T-helper 17 cell (primary cell): ENCODE measurements at places on chromosomes 2 and 18.

DNA sequence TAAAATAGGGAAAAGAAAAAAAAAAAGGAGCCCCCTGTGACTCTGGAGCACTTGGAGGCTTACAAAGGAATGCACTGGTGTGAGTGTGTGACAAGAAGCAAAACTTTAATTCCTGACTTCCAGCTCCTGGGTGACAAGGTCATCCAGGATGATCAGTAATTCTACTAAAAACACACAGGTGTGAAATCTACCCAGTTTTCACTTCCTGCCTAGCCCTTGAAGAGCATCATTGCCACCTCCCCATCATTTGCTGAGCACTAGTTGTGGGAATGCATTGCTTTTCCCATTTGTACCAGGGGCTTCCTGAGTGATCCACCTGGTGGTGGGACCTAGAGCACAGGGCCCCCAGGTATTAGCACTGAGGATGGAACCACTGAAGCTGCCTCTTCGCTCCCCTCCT, 139.7 kb upstream of the RIOK3 start:
- DNase-seq: no peak

GRCh38 chr2:150167711-150168110, 319.8 kb downstream of the RND3 start:
- DNase-seq: no peak

DNA sequence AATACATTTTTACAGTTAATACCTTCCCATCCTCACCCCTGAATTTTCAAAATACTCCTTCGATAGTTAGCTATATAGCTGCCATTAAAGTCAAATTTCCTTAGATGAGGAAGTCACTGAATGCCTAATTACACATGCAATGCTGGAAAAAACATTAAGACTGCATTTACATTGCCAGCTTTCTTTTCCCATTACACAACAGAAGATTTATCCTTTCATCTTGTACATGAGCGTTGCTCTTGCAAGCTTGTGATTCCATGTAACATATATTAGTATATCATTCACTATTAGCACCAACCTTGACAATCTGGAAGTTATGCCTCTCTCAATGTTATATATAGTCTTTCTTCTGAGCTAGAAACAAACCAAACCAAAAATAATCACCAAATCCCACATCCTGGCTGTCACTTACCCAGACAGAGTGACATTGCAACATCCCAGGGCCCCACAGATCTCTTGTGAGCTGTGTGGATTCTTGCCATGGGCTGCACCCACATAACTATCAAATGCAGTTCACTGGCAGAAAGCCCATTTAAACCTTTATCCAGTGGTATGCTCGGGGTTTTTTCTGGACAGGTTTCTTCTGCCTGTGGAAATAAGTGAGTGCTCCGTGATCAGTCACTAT, 79.2 kb upstream of the PAPOLG start:
- DNase-seq: no peak

- no peak for DNase-seq
These were observed 6.5 kb downstream of the C2orf72 start for GRCh38 chr2:231043796-231044195.

DNA sequence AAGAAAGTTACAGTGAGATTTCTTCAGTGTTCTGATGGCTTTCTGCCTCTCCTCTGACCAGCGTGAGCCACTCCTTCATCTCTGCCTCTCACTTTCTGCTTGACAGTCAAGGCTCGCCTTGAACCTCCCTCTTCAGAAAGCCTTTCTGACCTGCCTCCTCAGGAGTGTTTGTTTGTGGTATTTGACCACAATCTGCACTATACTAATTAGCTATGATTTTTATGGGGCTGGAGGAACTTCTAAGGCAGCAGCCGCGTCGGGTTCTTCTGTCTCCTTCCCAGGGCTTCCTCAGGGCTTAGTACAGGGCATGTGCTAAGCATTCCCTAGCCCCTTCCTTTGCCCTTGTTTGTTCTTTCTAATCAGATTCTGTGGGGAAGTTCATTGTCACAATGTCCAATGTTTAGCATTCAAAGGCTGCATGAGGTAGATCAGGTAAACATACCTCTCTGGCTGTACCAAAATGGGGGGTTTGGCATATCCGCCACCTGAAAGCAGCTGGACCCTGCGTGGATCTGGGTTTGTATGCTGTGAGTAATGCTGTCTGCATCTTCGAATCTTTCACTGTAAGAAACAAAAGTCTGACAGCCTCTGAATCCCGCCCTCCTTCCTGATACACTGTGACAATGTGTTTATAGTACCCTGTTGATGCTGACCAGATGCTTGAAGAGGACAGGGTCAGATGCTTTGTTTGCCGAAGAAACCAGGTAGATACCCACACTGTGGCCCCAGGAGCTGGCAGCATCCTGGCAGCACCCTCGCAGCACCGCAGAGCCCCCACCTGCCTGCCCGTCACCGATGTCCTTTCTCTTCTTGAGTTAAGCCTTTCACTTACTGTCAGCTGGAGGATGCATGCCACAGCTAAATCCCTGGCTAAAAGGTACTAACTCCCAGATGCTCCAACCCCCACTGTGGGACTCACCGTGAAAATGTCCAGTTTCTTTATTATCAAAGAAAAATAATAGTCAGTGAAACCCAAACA, 260.8 kb upstream of the HDAC4 start:
- DNase-seq: no peak

- DNase-seq: no peak
These were observed 153.9 kb downstream of the INSIG2 start for GRCh38 chr2:118242216-118242615.

- DNase-seq: peak; percentile 23
These were observed 66.9 kb upstream of the ZNG1B start for GRCh38 chr2:113370478-113371091.

DNA sequence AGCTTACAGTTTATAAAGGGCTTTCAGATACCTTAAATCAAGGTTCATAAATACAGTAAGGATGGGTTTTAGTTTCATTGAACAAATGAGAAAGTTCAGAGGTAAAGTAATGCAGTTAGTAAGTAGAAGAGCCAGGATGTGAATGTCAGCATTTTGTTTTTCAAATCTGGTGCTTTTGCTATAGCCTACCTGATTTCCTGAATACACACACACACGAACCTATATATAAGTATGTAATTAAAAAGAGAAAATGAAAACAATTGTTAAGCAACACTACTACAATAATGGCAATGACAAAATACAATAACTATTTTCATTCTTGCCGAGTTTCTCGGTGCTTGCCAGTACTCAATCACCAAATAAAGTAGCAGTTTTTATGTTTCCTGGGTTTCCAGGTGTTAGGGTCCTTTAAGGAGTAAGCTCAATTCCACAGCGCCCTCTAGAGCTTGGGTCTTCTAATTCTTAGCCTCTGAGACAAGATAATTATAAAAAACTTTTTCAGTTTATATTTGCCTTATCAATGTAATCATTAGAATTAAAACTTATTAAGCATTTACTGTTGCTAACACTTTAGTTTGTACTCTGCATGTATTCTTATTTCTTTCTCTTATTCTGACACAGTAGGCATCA, 512.9 kb upstream of the ACVR2A start:
- no peak for DNase-seq

DNA sequence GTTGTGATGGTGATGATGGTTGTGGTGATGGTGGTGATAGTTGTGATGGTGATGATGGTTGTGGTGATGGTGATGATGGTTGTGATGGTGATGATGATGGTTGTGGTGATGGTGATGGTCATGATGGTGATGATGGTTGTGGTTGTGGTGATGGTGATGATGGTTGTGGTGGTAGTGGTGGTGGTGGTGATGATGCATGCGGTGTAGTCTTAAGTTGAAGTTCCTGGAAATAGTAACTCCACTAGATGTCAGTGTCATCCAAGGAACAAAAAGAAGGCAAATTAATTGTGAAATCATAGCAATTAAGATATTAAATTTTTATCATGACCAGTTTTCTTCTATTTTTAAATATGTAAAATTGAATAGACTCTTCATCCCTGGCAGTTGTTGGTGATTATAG, 309.2 kb downstream of the AGAP1 start:
- DNase-seq: no peak

- no peak for DNase-seq
These were observed 298.8 kb downstream of the SP3 start for GRCh38 chr2:173666171-173666888.

DNA sequence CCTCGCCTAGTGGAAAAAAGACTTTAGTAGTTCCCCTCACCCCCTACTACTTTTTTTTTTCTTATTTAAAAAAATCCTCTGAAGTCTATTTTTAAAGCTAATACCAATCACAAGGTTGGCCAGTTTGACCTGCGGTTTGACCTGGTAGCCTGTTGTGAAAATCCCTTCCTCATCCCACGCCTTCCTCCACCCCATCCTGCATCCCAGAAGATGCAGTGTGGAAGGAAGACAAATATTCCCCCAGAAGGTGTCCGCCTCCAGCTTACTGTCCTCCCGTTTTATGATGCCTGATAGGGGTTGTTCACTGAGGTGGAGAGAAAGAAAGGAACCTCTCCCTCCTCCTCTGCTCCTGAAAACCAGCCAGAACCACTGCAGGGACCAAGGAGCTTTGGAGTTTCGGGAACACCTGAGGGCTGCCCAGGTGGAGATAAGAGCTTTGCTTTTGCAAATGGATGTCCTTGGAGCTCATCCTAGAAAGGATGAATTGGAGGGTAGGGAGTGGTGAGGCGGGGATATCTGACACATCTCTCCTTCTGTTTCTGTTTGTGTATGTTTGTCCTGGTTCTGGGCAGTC, 909 bp downstream of the ATP6V1C2 start:
- no peak for DNase-seq

GRCh38 chr18:75208155-75208835, 644 bp downstream of the PTGR3 start:
- no peak for DNase-seq

- DNase-seq: no peak
These were observed 351.9 kb downstream of the CDH2 start for GRCh38 chr18:27824841-27825681.
